ENCODE measurements at places on chromosomes 6 and 20.

DNA sequence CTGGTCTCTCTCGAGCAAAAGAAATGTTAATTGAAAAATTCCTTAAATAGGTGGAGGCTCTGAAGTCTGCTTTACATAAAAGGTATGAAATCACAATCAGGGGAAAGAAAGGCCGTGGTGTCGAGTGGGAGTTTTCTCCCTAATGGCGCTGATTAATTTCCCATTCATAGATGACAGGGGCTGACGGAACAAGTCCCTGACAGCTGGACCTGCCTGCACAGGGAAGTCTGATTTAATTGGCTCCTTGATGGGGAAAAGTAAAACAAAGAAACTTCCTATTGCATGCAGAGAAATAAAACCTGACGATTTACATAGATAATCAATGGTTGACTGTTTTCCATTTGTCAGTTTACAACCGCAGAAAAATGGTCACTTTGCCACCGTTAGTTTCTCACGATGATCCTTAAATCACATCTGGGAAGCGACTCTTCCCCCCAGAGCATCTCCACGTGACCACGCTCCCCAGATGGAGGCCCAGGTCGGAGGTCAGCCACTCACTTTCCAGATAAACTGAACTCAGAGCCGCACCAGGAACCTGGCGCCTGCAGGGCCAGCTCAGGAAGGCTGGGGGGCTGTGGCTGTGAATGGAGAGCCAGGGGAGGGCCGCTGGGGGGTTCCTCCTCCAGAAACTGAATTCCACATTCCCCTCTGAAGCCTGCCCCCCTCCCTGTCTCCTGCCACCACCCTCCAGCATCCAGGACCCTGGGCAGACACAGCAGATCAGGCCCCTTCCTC is 55.3 kb downstream of the DLL1 start:
- no peak for DNase-seq

GRCh38 chr6:45086360-45087084 is 241.6 kb upstream of the RUNX2 start:
- no peak for DNase-seq

- peak; percentile 49 for DNase-seq
Measured at GRCh38 chr20:1122388-1123315, 4.2 kb downstream of the PSMF1 start.

- DNase-seq = no peak
Measured at GRCh38 chr20:17613328-17614175, 43.7 kb downstream of the DSTN start.

GRCh38 chr6:60671369-60671768 is 1614.7 kb downstream of the KHDRBS2 start:
- no peak for DNase-seq

DNA sequence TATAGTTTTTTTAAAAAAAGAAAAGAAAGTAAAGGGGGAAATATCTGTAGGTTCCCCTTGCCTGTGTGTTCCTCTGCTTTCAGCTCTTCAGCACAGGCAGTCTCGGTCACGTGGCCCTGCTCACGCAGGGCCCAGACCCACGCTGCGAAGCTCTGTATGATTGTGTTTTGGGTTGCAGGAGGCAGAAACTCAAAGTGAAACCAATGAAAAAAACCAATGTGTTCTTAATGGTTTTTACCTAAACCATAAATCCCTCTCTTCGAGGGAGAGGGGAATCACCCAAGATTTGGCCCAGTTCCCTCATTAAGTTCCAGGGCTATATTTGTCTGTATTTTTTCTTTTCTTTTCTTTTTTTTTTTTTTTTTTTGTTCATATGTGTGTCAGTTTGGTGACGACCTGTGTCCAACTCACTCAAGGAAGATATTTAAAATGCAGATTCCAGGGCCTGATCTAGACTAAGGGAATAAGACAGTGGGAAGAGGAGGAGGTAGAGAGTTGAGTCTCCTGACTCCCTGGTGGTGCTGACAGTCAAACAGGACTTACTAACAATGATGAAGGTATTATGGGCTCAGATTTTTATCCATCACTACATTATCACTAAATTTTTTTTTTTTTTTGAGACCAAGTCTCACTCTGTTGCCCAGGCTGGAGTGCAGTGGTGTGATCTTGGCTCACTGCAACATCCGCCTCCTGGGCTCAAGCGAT is 33.8 kb upstream of the RREB1 start:
- DNase-seq = no peak

DNA sequence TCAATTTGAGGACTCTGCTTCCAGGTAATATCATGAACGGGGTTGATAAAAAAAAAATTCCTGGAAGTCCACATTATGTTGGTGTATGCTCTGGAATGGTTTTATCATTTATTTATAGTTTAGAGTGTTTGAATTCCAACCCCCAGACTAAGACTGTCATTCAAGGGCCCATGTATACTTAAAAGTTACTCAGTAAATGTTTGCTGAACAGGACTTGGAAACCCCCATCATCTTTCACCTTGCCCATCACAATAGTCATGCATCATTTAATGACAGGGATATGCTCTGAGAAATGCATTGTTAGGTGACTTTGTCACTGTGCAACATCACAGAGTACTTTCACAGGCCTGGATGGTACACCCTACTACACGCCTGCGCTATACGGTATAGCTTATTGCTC is 104.8 kb downstream of the ATXN1 start:
- no peak for DNase-seq

DNA sequence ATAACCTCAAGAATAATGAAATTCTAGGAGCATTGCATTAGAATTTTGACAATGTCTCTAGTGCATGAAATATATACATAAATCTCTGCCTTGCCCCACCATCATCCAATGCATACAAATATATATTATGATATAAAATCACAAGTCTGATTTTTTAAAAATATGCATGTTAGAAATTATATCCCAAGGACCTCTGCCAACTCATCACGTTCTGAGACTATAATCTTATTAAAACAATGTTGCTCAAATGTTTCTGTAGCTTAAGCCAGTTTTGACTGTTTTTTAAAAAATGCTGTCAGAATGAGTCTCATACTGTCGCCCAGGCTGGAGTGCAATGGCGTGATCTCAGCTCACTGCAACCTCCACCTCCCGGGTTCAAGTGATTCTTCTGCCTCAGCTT is 287.0 kb upstream of the SOX4 start:
- no peak for DNase-seq

DNA sequence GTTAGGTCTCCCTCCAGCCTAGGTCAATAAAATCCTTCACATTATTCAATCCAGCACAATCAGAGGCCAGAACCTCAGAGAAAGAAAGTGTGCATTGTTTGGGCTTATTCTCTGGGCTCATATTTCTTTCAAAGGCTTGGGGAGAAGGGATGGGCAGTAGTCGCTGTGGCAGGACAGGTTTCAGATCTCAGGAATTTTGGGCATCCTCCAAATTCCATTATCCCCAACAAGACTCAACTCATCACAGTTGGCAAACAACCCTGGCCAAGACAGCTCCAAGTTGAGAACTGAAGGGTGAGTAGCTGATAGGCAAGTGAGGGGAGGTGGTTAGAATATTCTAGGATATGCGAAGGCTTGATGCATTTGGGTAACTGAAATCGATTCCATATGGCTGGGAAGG is 27.2 kb upstream of the CHD6 start:
- no peak for DNase-seq

DNA sequence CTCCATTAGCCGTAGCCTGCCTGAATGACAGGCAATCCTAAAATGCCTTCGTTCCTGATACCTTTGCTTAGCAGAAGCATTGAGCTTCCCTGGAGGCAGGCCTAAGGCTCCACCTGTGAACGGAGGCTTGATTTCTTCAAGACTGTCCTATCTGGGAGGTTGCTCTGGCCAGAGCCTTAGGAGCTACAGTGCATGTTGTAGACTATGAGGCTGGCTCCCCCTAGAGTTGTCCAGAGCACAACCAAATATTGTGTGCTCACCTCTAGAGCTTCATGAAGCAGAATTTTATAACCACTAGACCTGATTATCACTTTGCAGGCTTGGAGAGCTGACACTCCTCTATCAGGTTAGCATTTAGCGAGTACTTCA is 217.8 kb downstream of the MAFB start:
- DNase-seq = no peak

DNA sequence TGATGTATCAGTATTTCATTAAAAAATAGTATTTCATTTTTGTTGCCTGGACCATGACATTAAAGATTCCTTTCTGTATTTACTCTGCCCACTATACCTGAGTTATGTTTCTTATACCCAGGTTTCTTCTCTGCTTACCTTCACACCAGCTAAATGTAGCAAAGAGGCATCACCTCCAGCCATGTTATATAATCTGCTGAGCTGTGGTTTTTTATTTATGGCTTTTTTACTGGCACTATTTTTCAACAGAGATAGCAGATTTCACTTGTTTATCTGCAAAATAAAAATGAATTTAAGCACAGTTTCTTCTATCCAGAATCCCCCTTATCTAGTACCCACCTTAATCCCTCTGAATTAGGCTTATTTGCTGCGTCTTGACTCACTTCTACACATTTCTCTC is 979.0 kb upstream of the MAN1A1 start:
- DNase-seq = no peak

- DNase-seq = no peak
Measured at GRCh38 chr6:132231121-132231884, 170.0 kb downstream of the MOXD1 start.

DNA sequence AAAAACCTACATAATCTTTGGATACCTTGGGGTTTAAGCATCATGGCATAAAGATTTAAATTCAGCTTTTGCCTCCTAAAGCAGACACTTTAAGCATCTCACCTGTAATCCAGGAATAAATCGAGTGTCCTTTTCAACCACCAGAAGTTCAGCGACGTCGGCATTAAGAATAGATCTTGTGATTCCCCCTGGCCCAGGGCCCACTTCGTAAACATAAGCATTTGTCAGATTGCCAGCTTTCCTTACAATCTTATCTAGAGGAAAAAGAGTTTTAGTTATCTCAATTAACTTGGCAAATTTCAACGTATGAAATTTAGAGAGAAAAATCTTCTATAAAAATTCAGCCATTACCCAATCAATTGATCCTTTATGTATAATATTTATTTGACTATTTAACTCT is 3.2 kb downstream of the TFB1M start:
- no peak for DNase-seq

- no peak for DNase-seq
Measured at GRCh38 chr6:167161851-167162467, 4.2 kb upstream of the GPR31 start.
